ENCODE measurements at places on chromosomes 1 and 21.

GRCh38 chr21:34726627-34727337, 58.0 kb downstream of the CLIC6 start:
- peak; percentile 86 for DNase-seq

DNA sequence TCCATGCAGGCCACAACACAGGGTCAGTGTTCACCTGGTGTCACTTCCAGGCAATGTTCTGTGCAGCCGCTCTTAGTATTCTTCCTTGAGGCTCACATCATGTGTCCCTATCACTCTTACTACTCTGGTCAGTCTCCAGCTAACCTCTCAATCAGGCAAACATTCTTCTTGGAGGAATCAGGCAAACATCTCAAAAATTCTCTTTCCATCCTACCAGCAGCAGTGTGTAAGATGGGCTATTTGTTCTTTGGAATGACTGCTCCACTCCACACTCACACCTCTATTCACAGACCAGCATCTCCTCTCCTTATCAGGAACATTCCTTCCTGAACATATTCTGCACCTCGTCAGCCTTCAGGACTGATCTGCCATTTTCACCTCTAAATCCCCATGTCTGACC, 4.0 kb downstream of the S100A7A start:
- DNase-seq: no peak

- peak; percentile 0 for DNase-seq
These were observed 164.9 kb upstream of the PKN2 start for GRCh38 chr1:88519156-88519555.

DNA sequence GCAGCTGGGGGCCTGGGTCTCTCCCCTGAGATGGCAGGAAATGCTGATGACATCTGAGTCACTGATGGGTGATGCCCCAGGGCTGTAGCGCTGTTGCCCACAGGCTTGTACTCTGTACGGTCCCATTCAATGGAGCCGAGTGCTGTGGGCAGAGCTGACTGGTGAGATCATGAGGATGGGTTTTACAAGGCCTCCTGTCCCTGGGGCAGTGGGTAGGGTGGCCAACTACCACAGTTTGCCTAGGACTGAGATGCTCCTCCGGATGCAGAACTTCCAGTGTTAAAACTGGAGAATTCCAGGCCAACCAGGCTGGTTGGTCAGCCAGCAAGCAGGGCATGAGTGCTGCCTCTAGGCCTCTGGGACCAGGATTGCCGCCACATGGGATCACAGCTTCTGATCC, 9.2 kb downstream of the PHLDA3 start:
- no peak for DNase-seq

- no peak for DNase-seq
These were observed 4.5 kb upstream of the PRDX1 start for GRCh38 chr1:45526135-45526644.

GRCh38 chr1:14215151-14215550, 383.3 kb upstream of the KAZN start:
- no peak for DNase-seq
